ENCODE measurements at places on chromosomes 5 and 9.

- no peak for DNase-seq
Measured at GRCh38 chr9:124098141-124098905, 86.8 kb downstream of the LHX2 start.

DNA sequence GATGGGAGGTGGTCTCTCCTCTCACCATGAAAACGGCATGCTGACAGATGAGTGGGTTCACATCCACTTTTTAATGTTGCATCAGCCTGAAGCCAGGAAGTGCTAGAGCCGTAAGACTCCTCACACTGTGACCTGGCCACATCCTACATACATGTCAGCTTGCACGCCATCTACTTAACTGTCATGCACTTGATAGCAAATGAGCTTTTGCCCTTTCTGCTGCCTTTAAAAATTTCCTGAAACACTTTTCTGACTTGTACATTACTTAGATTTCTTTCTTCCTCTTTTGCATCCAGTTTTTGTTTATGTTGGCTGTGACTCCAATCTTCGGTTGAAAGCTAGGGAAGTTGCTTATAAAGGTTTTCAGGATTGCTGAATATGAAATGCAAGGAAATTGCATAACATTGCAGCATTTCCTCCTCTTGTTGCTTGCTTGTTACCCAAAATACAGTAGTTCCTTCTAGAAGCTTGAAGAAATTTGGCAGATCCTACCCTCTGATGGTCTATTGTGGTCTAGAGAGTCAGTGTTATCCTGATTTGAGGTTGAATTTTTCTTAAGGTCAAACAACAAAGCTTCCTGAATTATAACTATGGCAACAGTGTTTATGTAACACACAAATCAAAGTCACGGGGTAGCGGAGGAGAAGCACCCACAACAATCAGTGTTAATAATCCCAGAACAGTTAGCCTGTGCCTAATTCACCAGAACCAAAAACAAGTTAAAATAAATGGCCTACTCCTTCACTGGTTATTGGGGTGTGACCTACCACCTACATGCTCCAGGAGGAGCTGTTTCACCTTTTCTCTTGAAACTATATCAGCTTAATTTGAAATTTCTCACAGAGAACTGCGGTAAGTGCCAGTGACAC lies 232.5 kb downstream of the ARHGAP26 start:
- DNase-seq, result no peak

GRCh38 chr5:163809473-163809872 lies 304.1 kb downstream of the MAT2B start:
- DNase-seq, result no peak

DNA sequence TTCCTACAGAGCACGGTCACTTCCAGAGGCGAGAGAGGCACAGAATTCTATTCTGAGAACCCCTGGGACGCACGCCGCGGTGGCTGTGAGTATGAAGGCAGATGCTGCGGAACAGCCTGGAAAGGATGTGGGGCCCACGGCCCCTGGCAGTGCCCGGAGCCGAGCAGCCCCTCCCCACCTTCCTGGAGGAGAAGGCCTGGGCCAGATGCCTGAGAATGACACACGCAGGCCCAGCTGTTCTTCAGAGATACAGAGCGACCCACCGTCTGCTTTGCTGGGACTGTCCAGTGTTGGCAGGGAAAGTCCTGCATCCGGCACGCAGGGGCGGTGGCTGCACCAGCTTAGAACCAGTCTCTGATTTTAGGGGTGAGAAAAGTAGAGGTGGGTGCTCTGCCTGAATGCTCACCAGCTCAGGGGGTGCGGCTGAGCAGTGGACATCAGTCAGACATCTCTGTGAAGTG lies 116.7 kb upstream of the LPCAT1 start:
- DNase-seq, result no peak

- no peak for DNase-seq
Measured at GRCh38 chr5:172524573-172525021, 70.3 kb upstream of the SH3PXD2B start.

DNA sequence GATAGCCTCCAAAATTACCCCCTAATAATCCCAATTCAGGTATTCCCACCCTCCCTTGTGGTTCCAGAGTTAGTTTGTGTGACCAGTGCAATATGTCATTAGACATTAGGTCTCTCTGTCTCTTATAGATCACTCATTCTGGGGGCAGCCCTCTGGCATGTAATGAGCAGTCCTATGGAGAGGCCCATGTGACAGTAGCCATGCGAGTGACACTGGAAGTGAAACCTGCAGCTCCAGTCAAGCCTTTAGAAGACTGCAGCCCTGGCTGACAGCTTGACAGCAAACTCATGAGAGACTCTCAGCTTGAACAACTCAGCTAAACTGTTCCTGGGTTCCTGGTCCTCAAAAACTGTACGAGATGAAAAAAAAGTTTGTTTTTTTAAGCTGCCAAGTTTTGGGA lies 54.0 kb upstream of the HSPB3 start:
- DNase-seq, result no peak

DNA sequence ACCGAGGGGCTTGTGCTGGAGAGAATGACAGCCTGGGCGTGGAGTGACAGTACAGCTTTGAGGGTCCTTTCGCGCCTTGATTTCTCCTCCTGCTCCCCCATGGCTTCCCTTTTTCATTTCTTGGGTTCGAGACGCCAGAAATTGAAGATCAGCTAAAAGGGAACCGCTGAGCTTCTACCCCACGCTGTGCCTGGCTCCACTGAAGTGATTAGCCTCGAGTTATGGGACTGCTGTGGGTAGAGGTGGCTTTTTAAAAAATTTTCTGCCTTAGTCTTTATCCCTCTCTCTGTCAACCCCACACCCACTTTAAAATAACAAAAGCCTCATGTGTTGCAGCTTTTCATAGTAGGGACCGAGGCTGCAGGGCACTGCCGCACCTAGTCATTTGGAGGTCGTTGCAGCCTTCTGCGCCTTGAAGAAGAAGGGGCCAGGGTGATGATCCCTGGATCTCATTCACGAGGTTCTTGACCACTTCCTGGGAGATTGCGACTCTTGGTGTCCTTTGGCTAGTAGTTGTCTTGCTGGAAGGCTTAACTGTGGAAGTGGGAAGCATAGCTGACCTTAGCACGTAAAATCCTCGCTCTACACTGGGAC lies 603 bp downstream of the PPIP5K2 start:
- DNase-seq, result no peak

DNA sequence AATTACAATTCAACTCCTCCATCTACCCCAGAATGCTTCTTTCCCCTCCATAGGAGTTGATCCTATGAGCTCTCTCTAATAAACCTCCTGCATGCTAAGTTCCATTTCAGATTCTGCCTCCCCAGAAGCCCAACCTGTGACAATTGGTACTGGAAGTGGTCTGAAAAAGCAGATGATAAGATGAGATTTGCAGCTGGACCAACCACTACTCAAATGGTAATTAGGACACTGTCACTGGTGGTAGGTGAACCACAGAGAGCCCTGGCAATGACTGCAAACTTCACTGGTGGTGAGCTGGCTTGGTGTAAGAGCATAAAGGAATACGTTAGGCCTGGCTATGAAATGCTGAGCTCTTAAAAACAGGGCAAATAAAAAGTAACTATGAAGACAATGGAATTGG lies 112.6 kb downstream of the ESM1 start:
- DNase-seq, result no peak
